Activated gamma-delta T cell (primary cell): ENCODE measurements at places on chromosomes 3 and 15.

GRCh38 chr15:25641361-25641760 lies 202.5 kb upstream of the UBE3A start:
- DNase-seq = no peak

- no peak for DNase-seq
Observed at GRCh38 chr3:184608209-184608608, 46.6 kb downstream of the EPHB3 start.

- DNase-seq = no peak
Observed at GRCh38 chr15:100770661-100771584, 108.7 kb upstream of the ALDH1A3 start.

- DNase-seq = no peak
Observed at GRCh38 chr3:45676325-45677032, 12.7 kb upstream of the SACM1L start.

- no peak for DNase-seq
Observed at GRCh38 chr3:59143447-59143846, 93.6 kb upstream of the CFAP20DC start.

- no peak for DNase-seq
Observed at GRCh38 chr15:26983822-26984221, 12.8 kb downstream of the GABRG3 start.

DNA sequence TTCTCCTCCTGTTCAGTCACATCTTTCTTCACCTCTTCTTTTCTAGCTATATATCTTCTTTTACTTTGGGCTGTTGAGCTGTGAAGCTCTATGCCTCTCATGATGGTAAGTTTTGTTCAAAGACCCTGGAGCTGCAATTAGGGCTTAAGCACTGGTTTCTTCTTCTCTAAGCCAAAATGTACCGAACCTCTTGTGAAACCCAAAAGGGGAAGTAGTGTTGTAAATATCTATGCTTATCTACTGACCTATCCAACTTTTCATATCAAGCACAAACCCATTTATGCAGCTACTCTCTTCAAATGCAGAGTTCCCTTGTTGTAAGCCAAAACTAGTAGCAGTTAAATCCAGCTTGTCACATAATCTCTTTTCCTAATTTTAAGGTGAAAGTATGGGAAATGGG lies 123.6 kb upstream of the CD96 start:
- DNase-seq = no peak

GRCh38 chr3:179972881-179973423 lies 63.8 kb downstream of the PEX5L start:
- DNase-seq = no peak
